ENCODE measurements at places on chromosomes 16 and 17. TPM values are rescaled to one million over a fixed set of nuclear protein-coding genes. Genes with fewer than 3 reads are reported as not detected.

DNA sequence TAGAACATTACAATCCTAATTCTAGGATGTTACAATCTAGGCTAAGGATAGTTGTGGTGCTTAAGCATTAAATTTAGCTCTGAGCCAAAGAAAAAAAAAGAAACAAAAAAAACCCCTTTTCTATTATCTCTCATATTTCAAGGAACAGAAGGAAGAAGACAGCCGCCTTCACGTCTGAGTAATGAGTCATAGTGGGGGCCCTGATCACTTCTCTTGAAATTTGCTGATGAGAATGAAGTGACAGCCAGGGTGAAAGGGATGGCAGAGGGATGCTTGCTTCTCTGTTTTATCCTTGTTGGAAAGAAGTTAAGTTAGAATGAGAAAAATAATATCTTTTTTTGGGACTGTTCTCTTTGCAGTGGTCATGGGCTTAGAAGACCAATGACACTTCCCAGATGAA, 82.6 kb upstream of the MPHOSPH6 start:
- DNase-seq = no peak

DNA sequence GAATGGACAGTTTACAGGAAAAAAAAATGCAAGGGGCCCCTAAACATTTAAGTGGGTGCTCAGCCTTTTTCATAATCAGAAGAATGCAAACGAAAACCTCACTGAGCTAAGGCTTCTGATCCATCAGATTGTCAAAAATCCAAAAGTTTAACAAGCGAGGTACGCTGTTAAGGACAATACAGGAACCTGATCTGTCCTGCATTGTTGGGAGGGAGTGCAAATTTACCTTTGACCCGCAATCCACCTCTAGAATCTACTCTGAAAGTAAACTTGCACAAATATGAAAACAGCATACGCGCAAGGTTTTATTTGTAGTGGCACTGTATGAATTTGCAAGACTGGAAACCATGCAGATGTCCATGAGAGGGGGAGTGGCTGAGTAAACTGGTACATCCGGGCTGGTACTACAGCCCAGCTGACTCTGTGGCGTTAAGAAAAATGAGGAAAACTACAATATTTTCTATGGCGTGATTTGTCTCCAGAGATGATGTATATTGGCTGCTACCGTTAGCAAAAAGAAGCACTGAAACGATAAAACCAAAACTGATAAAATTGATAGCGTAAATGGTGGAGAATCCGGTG, 28.8 kb upstream of the ST6GALNAC1 start:
- no peak for DNase-seq

DNA sequence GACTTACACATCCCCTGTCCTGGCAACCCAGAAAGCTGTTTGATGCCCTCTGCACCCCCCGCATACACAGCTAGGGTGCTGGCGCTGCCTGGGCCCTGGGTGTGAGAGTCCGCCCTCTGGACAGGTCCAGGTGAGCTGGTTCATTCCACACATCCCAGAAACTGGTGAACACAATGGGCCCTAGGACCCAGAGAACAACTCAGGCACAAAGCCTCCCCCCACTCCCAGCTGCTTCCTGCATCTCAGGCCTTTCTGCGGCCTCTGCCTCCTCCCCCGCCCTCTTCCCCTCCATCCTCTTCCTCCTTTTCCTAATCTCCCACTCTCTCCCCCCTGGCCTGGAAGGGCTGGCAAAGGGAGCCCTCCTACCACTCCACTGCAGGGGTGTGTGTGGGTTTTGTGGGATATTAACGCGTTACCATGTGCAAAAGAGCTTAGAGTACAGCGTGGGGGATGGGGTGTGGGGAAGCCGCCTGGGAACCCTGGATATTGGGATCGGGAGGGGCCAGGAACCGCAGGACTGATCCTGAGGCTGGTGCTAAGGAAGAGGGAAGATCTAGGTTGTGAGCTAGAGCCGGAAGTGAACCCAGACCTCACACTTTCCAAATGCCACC, 1.6 kb upstream of the PPP1R9B start:
- peak; percentile 86 for DNase-seq

DNA sequence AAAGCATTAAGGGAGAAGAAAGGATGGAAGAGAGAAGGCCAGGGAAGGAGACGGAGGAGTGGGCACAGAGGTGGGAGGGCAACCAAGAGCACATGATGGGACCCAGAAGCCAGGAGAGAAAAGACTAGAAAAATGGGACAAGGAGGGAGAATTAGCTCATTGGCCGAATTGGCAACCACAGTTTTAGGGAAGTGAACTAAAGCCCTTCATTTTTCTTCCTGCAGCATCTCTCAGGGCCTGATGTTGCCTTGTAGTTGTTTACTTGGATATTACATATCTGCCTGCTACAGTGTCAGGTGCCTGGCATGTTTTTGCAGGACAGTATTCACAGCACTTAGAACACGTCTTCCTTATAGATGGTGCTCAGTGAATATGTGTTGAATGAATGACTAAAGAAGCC, 19.0 kb downstream of the EMP2 start:
- DNase-seq = no peak

DNA sequence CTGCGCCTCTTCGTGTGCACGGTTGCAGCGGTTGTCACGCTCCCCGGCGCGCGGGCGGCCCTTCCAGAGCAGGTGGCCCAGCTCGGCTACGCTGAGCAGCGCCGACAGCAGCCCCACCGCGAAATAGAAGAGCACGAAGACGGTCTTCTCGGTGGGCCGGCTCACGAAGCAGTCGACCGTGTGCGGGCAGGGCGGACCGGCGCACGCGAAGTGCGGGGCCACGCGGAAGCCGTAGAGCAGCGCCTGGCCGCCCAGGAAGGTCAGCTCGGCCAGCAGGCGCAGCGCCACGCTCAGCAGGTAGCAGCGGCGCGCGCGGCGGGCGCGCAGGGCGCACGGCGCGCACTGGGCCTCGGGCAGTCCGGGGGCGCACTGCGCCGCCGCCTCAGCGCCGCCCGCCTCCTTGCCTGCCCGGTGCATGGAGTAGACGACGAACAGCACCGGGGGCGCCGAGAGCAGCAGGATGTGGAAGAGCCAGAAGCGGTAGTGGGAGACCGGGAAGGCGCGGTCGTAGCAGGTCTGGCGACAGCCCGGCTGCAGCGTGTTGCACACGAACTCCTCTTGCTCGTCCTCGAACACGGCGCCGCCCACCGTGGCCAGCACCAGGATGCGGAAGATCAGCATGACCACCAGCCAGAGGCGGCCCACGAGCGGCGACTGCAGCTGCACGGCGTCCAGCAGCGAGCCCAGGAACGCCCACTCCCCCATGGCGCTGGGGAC, 1.3 kb downstream of the GJD3 start:
- no peak for DNase-seq

DNA sequence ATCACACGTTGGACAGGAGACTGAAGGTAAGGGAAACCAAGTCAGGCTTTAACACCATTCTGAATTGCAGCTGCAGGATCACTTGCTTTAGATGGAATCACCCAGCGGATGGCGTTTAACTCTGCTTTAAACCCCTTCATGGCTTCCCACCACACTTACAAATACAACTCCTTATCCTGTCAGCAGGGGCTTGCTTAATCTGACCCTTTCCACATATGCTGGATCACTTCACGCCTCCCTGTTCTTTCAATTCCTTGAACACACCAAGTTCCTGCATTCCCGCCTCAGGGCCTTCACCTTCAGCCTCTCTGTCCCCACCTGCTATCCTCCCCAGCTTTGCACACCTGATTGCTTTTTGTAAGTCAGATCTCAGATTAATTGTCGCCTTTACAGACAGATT, 442.2 kb downstream of the MAF start:
- no peak for DNase-seq

DNA sequence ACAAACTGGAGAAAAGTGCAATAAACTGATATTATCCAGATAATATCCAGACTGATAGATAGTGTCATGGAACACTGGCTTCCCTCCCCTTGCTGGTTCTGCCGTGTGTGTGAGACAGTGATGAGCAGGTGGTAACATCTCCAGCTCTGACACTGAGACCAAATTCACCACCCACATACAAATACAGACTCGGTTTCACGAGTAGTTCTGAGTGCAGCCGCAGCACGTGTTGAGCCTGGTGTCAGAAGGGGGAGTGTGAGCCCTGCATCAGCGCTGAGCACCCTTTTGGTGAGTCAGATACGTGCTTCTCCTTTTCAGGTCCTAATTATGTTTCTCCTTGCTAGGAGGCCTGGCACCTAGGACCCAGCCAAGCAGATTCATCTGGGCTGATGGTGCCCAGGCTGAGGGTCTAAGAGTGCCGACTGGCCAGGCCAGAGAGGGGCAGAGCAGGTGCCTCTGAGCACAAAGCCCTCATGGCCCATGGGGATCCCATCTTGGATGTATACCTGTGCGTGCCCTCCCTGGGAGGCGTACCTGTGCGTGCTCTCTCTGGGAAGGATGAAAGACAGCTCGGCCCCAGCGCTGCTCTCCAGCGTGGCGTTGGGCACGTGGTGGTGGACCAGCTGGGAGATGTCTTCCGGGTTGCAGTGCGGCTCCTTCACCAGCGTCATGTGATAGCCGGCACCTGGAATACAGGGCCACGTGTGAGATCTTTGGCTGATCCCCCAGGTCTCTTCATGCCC, 27.3 kb upstream of the RNPS1 start:
- no peak for DNase-seq

GRCh38 chr16:86791287-86792035, 213.1 kb downstream of the FOXL1 start:
- no peak for DNase-seq

Gene PRAC1
- not detected for total RNA-seq

Gene FKBP10
- total RNA-seq = 270 TPM

Gene CNGB1
- not detected for total RNA-seq

Gene CMTM2
- total RNA-seq = not detected

Gene C1QTNF8
- total RNA-seq = not detected

Gene ARL6IP1
- total RNA-seq = 240 TPM

Gene CBX2
- total RNA-seq = 0.63 TPM
